ENCODE measurements at places on chromosomes 13 and 19. TPM values are rescaled to one million over a fixed set of nuclear protein-coding genes. Genes with fewer than 3 reads are reported as not detected.

The PSG2 gene
- total RNA-seq = not detected

The GZMM gene
- not detected for total RNA-seq

The LGI4 gene
- total RNA-seq = not detected

The BICRA gene
- total RNA-seq = 7.1 TPM

The SGCG gene
- total RNA-seq = 7.5 TPM

The LRRC4B gene
- not detected for total RNA-seq

The BORCS8 gene
- total RNA-seq = 9.0 TPM

The PNMA8B gene
- total RNA-seq = under 0.01 TPM

The FBN3 gene
- not detected for total RNA-seq

The SIX5 gene
- total RNA-seq = 2.7 TPM

All from nasal cavity respiratory epithelium epithelial cell of viscerocranial mucosa (primary cell).